ENCODE measurements at places on chromosomes 13 and 19.

- DNase-seq = no peak
Measured at GRCh38 chr13:27662738-27663470, 41.2 kb downstream of the POLR1D start.

DNA sequence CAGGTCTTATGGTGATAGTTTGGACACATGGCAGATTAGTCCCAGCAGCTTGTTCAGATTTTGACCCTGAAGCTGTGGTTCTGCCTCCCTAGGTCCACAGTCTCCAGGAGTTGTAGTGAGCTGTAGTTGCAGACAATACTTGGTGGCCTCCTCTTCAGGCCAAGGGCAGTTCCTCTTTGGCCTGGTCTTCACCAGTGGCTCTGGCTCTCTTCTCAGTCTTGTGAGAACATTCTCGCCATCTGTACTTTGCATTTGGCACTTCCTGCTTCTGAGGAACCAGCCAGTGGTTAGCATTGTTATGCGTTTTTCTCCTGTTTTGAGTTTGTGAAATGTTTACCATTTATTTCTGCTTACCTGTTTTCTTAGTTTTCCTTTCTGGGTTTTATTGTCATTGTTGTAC is 40.7 kb downstream of the PCCA start:
- no peak for DNase-seq

- no peak for DNase-seq
Measured at GRCh38 chr19:58350001-58350861, 3.1 kb downstream of the A1BG start.

- no peak for DNase-seq
Measured at GRCh38 chr19:7337380-7338194, 11.2 kb upstream of the ARHGEF18 start.

- DNase-seq = no peak
Measured at GRCh38 chr19:8457827-8458226, 13.1 kb downstream of the HNRNPM start.

GRCh38 chr19:55161571-55162322 is 4.2 kb upstream of the TNNI3 start:
- DNase-seq = peak; percentile 48

DNA sequence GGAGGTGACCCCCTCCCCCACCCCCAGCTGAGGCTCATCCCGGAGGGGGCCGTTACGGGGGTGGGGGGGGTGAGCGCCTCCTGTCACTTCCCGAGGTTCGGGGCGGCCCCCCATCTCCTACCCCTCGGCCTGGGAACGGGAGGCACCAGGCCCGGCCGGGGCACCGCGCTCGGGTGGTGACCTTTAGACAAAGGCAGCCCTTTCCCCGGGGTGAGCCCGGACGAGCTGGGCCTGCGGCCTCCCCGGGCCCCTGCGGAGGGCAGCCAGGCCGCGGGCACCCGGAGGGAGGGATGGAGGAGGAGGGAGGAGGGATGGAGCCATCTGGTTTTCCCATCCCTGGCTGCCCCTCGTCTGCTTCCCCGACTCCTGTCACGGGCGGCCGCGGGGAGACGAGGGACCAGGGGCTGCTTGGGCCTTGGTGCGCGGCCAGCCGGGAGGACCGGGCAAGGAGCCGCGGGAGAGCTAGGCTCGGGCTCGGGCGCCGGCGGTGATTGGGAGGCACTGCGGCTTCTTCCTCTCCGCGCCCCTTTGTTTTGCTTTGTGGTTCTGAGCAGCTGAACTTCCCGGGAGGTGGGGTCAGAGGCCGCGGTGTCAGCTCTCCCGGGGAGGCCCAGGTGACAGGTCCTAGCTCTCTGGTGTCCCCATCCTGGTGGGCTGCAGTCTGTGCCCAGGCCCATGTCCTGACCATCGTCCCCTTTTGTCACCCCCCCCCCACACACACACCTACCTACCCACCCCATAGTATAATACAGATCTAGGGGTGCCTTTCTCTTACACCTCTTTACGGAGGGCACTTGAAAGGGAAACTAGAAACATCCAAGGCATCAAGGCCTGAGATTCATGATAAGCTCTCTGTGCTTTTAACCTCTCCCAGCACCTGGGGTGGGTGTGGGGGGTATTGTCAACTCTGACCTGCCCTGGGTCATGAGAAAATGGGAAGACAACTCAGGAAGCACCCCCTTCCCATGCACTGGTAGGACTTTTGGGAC is 1.3 kb downstream of the BICRA start:
- DNase-seq = peak; percentile 82

- DNase-seq = no peak
Measured at GRCh38 chr13:20993661-20994440, 67.5 kb downstream of the LATS2 start.

GRCh38 chr19:3098141-3098514 is 4.0 kb downstream of the GNA11 start:
- DNase-seq = no peak

- DNase-seq = no peak
Measured at GRCh38 chr19:52938761-52939160, 15.5 kb upstream of the ZNF888 start.

GRCh38 chr13:95382411-95382810 is 81.2 kb upstream of the ABCC4 start:
- no peak for DNase-seq

GRCh38 chr19:20423381-20424197 is 142.0 kb downstream of the ZNF737 start:
- DNase-seq = peak; percentile 16

GRCh38 chr13:20769834-20770233 is 3.9 kb downstream of the EEF1AKMT1 start:
- DNase-seq = no peak

GRCh38 chr19:18227781-18228271 is 1.6 kb upstream of the PDE4C start:
- DNase-seq = no peak

- no peak for DNase-seq
Measured at GRCh38 chr19:41226053-41226873, 7.2 kb downstream of the AXL start.

GRCh38 chr13:27022571-27023311 is 148.9 kb downstream of the USP12 start:
- peak; percentile 72 for DNase-seq

DNA sequence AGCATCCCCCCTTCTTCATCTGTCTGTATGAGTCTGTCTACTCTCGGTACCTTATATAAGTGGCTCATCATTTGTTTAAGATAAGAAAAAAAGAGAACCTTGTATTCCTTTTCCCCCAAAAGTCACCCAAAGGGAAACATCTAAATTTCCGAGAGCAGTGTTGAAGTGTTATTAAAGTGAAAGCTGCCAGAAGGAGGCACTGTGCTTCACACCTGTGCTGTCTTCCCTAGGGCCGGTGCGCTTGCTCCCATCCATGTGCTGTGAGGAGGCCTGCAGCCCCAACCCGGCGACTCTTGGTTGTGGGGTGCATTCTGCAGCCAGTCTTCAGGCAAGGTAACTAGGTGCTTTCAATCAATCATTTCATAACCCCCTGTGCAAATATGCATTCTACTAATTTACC is 97.5 kb downstream of the TNFRSF19 start:
- no peak for DNase-seq

DNA sequence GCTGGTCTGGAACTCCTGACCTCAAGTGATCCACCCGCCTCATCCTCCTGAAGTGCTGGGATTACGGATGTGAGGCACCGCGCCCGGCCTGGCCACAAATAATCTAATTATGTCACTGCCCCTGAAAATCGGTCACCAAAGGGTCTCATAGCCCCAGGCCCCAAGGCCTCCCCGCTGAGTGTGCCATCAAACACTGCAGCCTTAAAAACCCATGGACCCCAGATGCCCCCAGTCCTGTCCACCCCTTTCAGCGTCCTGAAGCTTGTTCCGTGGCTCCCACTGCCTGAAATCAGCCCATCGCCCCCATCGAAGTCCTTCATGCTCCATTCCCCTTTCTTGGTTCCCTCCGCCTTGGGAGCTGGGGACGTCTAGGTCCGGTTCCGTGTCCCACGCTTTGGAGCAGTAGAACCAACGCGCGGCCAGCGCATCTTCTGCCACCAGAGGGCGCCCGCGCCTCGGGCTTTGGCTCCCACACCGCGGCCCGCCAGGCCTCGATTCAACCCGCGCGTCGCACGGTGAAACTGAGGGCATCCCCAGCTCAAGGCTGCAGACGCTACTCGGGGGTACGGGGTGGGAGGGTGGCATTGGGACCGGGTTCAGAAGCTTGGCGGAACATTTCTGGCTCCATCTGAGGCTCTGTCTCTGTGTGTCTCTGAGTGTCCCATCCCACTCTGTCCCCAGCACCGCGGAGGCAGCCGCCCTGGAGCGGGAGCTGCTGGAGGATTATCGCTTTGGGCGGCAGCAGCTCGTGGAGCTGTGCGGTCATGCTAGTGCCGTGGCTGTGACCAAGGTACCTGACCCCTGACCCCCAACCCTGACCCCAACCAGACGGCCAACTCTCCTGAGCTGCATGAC is 3.5 kb downstream of the YJEFN3 start:
- peak; percentile 60 for DNase-seq

- no peak for DNase-seq
Measured at GRCh38 chr13:95056266-95056665, 245.0 kb downstream of the ABCC4 start.

GRCh38 chr19:18068395-18068794 is 18.3 kb downstream of the IL12RB1 start:
- DNase-seq = no peak
